IMR-90 (cell line): ENCODE measurements at places on chromosomes 3 and 15. TPM values are rescaled to one million over a fixed set of nuclear protein-coding genes. Genes with fewer than 3 reads are reported as not detected.

DNA sequence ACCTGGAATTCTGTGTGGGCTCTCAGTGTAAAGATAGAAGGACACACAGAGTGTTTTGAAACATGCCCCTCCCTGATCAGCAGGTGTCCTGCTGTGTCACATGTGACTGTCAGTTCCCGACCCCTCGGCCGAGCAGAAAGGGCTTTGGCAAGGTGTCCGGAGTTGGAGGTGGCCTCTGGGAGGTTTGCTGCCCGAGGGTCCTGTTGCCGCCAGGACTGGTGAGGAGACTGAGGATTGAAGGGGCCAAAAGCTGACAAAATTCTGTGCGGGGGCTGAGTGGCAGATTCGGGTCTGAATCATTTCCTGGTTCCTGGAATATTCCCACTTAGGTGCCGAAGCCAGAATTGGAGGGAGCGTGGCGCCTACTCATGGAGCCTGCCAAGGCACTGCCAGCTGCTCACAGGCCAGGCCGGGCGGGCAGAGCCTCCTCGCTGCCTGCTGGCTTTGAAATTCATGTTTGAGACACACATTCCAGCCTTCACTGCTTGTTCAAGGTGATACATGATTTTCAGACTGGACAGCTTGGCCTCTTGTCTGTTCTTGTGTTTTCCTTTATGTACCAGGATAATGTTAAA lies 83.8 kb downstream of the APBA2 start:
- no peak for DNase-seq

GRCh38 chr3:72797773-72798543 lies 50.3 kb downstream of the SHQ1 start:
- peak; percentile 41 for DNase-seq

GRCh38 chr3:187027531-187028278 lies 97.4 kb downstream of the ST6GAL1 start:
- no peak for DNase-seq

DNA sequence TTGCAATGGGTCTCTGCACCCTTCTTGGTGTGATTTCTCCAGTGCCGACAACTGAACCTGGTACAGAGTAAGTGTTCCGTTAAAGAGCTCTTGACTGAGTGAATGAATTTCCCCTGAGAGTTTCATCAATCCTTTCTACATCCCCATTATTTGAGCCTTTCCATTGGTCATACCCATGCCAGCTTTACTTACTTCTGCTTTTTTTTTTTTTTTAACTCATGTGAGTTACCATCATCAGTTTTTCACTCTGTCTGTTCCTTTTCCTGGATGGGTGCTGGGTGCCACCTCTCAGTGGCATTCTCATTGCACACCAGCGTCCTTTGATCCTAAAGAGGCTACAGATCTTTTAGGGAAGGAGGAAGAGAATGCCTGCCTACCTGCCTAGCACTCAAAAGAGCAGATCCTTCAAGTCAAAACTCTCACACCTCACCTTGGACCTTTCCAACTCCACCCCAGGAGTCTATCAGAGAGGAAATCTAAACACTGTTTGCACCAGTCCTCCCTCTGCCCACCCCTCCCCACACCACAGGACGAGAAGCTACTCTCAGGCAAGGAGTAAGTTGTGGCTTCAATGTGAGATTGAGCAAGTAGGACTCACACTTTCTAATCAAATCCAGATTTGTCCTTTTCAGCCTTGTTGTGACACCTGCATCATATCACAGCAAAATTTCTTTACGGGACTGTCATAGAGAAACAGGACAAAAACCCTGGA lies 13.1 kb upstream of the USP3 start:
- no peak for DNase-seq

GRCh38 chr15:80953001-80953952 lies 36.3 kb downstream of the MESD start:
- DNase-seq: peak; percentile 35

DNA sequence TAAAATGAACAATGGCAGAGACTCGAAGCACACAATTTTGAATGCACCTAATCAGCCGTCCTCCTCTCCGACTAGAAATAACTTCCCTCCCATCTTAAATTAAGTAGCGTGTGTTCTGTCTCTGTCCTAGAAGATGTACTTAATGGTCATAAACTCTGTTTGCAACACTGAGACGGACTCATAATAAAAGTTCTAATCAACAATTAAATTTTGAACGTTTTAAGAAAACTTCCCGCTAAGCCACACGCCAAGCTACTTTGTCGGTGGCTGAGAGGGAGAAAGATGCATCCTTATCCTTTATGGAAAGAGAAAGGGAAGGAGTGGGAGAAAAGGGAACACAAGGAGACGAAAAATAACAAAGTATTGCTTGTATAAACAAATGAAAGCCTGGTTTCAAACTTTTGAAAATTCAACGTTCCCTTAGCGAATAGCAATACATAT lies 989 bp downstream of the GNB4 start:
- peak; percentile 19 for DNase-seq

- no peak for DNase-seq
These were observed 9.5 kb upstream of the APBA2 start for GRCh38 chr15:28876131-28876844.

DNA sequence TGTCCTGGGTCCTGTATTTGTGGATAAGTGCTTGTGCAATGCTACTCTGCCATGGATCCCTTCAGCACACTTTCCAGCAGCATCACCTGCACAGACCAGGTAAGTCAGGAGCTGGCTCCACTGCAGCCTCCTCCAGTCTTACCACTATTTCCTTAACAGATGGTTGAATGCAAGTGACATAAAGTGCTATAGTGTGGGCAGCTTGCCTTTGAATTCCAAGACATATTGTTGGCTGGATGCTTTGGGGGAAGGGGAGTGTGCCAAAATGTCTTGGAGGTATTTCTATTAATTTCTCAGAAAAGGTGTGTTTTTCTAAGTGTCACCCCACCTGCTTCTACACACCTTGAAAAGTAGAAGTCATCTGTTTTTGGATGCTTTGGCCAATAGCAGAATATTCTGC lies 352.2 kb upstream of the SUCLG2 start:
- DNase-seq: no peak

DNA sequence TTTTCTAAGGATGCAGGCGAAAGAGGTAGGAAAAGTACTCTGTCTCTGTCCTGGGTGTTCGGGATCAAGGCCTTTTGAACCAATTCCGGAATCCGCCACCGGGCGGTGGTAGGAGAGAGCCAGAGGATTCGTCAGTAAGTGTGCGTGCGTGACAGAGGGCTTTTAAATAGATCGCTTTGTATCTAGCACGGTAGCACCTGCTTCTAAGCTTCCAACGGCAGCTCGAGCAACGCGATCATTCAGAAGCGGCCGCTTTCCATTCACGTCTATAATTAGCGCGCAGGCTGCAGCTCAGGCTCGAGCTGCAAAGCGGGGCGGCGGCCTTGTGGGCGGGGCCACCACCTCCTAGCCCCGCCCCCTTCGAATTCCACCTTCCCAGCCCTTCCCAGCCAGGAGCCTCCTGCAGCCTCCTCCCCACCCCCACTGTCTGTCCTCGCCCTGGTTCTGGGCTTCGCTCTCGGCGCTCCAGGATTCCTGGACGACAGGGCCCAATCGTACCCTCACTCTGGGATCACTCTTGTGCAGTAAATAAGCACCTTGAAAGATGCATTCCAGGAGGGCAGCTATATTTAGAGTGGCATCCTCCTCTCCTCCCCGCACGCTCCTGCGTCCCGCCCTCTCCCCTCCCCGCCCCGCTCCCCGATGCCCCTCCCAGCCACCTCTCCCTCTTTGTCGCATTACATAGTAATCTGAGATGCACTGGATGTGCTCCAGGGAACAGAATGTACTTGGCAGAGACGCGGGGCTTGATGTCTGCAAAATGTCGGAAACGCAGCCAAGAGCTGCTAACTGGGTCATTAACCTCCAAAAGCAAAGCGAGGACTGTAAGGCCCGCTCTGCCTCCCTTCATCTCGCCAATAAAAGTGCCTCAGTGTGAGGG lies 224.1 kb upstream of the TPRG1 start:
- DNase-seq: peak; percentile 85

GRCh38 chr3:51719410-51720025 lies 12.7 kb downstream of the GRM2 start:
- no peak for DNase-seq

- no peak for DNase-seq
These were observed 100.0 kb downstream of the ARPP21 start for GRCh38 chr3:35739181-35739809.

- peak; percentile 95 for DNase-seq
These were observed at the start of gene COMMD4 for GRCh38 chr15:75335705-75336355. Gene COMMD4 (plus strand): TSS chr15:75336063. CDS start chr15:75336090, 27 bp downstream.

- no peak for DNase-seq
These were observed 97.8 kb downstream of the DNAH12 start for GRCh38 chr3:57446318-57446841.

- DNase-seq: no peak
These were observed 80.8 kb downstream of the RARB start for GRCh38 chr3:25508901-25509300.

DNA sequence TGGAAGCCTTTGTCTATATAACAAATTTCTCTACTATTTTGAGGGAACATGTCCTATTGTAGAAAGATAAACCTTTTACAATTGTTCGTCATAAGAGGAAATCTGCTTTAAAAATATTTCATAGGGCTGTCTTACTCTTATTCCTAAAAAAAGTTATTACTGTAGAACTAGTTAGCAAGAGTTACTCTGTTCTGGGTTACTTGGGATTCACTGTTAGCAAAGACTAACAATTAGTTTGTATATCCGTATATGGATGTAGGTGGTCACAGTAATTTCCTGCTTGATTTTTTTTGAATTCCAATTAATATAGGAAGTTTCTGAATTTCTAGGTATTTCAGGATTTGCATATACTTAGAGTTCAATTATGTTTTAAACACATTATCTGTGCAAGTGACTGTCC lies 413.5 kb downstream of the RBMS3 start:
- no peak for DNase-seq

DNA sequence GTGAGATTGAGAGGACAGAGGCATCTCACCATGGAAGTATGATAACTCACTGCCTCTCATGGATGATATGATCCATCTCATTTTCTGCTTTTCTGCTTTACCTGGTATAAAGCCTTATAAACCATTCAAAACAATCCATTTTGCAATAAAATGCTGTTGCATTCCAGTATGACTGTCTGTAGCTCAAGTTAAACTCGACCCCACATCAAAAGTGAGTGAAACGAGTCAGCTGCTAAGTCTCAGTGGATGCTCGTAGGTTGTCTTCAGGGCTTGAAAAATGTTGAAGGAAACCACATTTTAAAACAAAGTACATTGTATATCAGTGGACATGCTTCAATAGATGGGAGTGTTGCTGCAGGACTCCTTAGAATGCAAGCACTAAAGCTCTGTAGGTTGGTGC lies 839.0 kb downstream of the TUSC7 start:
- peak; percentile 23 for DNase-seq

- DNase-seq: no peak
These were observed 43.8 kb downstream of the ALDH1L1 start for GRCh38 chr3:126136428-126137220.

DNA sequence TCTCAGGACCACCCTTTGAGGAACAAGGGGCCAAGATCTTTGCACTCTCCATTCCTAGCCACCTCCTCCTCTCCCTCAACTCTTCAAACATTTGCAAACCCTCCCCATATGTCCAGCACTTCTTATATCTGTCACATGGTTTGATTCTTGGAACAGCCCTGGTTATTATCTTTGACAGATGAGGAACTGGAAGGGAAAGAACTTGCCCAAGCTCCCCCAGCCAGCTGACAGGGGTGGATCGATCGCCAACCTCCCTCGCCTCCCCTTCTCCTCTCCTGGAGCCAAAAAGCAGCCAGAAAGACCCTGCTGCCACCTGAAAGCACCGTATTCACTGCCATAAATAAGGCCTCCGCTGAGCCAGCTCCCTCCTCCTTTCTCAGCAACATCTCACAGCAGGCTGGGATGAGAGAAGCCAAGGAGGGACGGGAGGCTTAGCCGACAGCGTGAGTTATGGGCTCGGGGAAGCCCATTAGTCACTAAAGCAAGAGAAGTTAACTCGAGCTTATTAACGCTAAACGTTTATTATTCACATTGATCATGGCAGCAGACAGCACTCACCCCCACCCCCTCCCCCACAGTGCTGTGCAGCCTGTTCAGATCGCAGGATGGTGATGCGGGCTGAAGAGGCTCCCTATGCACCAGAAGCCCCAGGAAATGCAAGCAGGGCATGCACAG lies 22.2 kb upstream of the FGD5 start:
- no peak for DNase-seq

DNA sequence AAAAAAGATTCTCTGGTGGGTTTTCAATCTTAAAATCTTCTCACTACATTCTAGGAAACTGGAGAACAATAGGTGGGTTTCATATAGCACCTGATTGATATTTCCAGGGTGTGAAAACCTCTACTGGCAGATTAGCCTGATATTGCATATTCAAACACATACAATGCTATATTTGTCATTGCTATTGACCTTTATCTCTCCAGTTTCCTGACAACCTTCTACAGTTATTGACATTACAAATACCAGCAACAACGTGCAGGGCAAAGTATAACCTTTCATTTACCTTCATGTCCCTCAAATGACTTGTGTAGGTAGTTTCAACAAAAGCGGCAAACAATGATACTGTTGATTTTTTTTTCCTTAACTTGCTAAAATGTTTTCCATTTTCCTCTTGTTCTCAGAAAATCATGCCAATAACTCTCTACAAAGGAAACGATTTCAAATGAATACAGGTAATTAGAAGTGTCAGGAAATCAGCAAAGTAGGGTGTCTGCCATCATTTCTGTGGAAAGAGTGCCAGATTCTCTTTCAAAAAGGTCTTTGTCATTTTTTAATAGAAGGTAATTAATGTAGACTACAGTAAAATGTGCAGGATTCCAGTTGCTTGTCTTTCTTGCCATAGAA lies 72.6 kb upstream of the CDIN1 start:
- no peak for DNase-seq

DNA sequence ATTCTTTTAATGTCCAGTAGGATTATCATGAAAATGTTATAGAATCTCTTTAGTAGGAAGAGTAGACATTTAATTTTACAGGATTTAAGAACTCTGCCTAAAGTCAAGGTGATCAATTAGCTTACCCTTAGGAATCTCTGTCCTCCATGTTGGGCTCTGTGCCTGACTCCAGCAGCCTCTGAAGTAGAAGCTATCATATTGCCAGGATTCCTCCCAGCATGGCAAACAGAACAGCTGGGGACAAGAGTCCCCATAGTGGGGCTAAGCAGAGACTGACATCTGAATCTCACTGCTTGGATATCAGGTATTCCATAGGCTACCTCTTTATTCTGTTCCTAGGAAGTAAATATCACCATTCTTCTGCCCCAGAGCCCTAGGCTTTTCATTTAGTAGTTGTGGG lies 1.5 kb downstream of the SLC15A2 start:
- DNase-seq: no peak

- DNase-seq: peak; percentile 5
These were observed 63.6 kb downstream of the KBTBD12 start for GRCh38 chr3:127978636-127979035.

- DNase-seq: no peak
These were observed 199.3 kb upstream of the CMC1 start for GRCh38 chr3:28042095-28042635.

GRCh38 chr3:105571005-105571404 lies 204.3 kb downstream of the ALCAM start:
- no peak for DNase-seq

Gene TPRG1
- 0.56 TPM in 1 of 2 replicates, not detected in the other for total RNA-seq

Gene NGRN
- 39.6 and 44.2 TPM in 2 replicates for total RNA-seq

Gene THAP10
- 2.3 and 3.6 TPM in 2 replicates for total RNA-seq

Gene GABRR3
- not detected in 2 replicates for total RNA-seq

Gene MYZAP
- total RNA-seq: not detected in 2 replicates

Gene ITIH4
- total RNA-seq: 0.28 and 0.36 TPM in 2 replicates

Gene PLOD2
- total RNA-seq: 117 and 225 TPM in 2 replicates

Gene C3orf62
- total RNA-seq: 0.83 and 0.90 TPM in 2 replicates

Gene CMTM7
- total RNA-seq: 3.4 and 3.9 TPM in 2 replicates

Gene RMDN3
- total RNA-seq: 14.7 and 17.5 TPM in 2 replicates

Gene CD86
- not detected in 2 replicates for total RNA-seq

Gene CFAP100
- not detected in 2 replicates for total RNA-seq

Gene IL17RB
- total RNA-seq: under 0.01 TPM in 1 of 2 replicates, not detected in the other

Gene BAHD1
- total RNA-seq: 3.0 and 3.6 TPM in 2 replicates

Gene NR1I2
- total RNA-seq: not detected in 2 replicates

Gene NR2C2
- total RNA-seq: 13.8 and 17.2 TPM in 2 replicates

Gene CLDN18
- not detected in 2 replicates for total RNA-seq

Gene CCDC39
- total RNA-seq: not detected in 2 replicates
